Thyroid gland (tissue), 4 donors: ENCODE measurements at places on chromosomes 12 and 14. TPM values are rescaled to one million over a fixed set of nuclear protein-coding genes. Genes with fewer than 3 reads are reported as not detected.

- DNase-seq, result no peak
- H3K4me1 ChIP-seq, result peaks cover 23% of the 10 kb centered on the region
- no peak overlapping the region for H3K4me3 ChIP-seq
- no peaks in the 10 kb centered on the region for H3K27me3 ChIP-seq
- H3K36me3 ChIP-seq, result no peaks in the 10 kb centered on the region
Observed at GRCh38 chr14:70773182-70773862, 36.0 kb downstream of the MAP3K9 start.

- H3K27me3 ChIP-seq, result no peaks in the 10 kb centered on the region
- H3K27ac ChIP-seq, result no peak overlapping the region
- DNase-seq, result peak; percentile 19
- no peaks in the 10 kb centered on the region for H3K36me3 ChIP-seq
- H3K4me3 ChIP-seq, result no peak overlapping the region
Observed at GRCh38 chr12:102833687-102834441, 83.2 kb downstream of the PAH start.

DNA sequence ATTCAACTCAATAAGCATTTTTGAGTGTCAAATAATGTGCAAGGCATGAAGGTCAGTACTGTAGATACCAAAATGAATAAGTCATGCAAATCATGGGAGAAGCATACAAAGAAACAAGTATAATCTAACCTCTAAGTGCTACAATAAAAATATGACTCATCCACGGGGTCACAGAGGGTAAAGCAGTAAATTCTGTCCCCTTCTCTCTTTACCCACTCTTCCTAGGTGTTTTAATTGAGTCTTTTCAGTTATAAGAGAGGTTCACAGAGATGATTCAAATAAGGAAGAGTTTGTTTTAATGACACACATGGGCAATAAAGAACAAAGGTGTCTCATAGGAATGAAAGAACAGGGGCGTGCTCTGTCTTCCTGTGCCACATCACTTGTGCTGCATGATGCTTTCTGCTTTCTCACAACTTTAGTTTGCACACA lies 71.5 kb upstream of the DAAM1 start:
- H3K4me1 ChIP-seq, result no peaks in the 10 kb centered on the region
- no peaks in the 10 kb centered on the region for H3K27me3 ChIP-seq
- no peak overlapping the region for H3K27ac ChIP-seq

DNA sequence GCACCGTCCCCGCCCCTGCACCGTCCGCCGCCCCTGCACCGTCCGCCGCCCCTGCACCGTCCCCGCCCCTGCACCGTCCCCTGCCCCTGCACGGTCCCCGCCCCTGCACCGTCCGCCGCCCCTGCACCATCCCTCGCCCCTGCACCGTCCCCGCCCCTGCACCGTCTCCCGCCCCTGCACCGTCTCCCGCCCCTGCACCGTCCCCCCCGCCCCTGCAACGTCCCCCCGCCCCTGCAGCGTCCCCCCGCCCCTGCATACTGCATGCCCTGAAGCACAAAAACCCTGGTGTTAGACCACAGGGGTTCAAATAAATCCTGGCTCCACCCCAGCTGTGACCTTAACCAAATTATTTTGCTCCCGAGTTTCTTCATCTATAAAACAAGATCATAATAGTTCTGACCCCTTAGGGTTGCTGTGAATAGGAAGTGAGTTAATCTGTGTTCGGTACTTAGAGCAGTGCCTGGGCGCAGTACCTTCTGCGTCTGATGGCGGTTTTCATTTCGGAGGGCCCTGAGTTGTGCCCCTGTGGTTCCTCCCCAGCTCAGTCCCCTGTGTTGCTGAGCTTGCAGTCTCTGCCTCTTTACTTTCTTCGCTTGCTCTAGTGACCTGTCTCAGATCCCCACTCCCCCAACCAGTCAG lies 38.1 kb downstream of the ESRRB start:
- no peak overlapping the region for H3K27ac ChIP-seq
- no peak overlapping the region for H3K4me3 ChIP-seq
- H3K4me1 ChIP-seq, result no peaks in the 10 kb centered on the region
- DNase-seq, result no peak
- no peaks in the 10 kb centered on the region for H3K36me3 ChIP-seq

- H3K4me1 ChIP-seq, result peaks cover 23% of the 10 kb centered on the region
- H3K27me3 ChIP-seq, result no peaks in the 10 kb centered on the region
Observed at GRCh38 chr14:75577090-75577489, 1.3 kb upstream of the FLVCR2 start.

DNA sequence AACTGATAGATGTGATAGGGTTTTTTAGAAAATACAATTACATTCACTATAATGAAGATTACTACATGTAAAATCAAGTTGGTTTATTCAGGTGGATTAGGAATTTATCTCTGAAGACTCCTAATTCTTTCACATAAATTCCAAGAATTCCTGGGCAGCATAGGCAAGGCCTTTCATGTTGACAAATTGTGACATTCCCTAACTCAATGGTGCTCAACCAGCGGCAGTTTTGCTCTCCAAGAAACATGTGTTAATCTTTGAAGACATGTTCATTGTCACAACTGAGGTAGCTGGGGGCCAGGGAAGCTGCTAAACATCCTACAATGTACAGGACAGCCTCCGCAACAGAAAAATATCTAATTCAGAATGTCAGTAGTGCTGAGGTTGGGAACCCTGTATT lies 46.3 kb downstream of the PTPRQ start:
- H3K4me3 ChIP-seq, result no peak overlapping the region
- H3K27ac ChIP-seq, result no peak overlapping the region
- no peaks in the 10 kb centered on the region for H3K4me1 ChIP-seq
- DNase-seq, result no peak

GRCh38 chr14:95071649-95072280 lies 85.6 kb downstream of the DICER1 start:
- no peak overlapping the region for H3K4me3 ChIP-seq
- no peaks in the 10 kb centered on the region for H3K4me1 ChIP-seq

DNA sequence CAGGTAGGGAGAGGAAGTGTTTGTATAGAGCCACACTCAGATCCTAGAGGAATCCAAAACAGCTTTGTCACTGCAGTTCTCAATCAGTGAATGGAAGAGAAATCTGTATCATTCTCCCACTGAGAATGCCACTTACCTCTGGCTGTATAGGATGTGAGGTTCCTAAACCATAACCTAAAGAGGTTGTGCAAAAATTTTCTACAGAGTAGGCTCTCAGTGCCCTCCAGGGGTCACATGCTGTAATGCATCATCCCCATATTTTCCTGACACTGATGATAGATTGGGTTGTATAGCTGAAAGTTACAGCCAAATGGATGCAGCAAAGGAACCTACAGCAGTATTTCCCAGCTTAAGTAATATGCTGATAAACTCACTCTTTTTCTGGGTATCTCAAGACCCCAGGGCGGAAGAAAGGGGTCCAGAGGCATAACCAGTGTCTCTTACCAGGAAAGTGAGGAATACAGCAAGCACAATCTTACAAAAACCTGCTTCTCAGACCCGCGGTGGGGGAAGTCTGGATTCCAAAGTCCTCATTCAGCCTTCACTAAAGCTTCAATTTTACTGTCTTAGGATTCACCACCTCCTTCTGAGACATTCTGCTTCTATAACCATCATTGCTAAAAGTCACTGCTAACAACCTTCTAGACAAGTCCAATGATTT lies 3.8 kb downstream of the BCDIN3D start:
- no peak overlapping the region for H3K27ac ChIP-seq
- H3K4me1 ChIP-seq, result peaks cover 13% of the 10 kb centered on the region

DNA sequence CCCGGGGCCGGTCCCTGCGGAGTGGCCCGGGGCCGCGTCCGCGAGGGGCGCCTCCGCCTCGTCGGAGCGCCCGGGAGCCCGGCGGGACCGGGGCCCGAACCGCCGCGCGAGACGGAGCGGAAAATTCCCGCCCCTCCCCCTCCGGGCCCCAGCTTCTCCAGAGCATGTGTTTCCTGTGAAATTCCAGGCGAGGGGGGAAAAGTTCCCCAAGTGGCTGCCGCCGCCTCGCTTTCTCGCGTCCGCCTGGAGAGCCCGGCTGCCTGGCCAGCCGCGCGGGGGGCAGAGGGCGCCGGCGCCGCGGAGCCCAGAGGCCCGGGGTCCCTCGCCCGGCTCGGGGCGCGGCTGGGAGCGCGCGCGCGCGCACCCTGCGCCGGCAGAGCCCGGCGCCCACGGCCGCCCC lies 904 bp downstream of the CACNA1C start:
- H3K36me3 ChIP-seq, result no peaks in the 10 kb centered on the region
- H3K4me1 ChIP-seq, result no peaks in the 10 kb centered on the region
- no peak overlapping the region for H3K27ac ChIP-seq
- no peak for DNase-seq
- no peaks in the 10 kb centered on the region for H3K27me3 ChIP-seq

DNA sequence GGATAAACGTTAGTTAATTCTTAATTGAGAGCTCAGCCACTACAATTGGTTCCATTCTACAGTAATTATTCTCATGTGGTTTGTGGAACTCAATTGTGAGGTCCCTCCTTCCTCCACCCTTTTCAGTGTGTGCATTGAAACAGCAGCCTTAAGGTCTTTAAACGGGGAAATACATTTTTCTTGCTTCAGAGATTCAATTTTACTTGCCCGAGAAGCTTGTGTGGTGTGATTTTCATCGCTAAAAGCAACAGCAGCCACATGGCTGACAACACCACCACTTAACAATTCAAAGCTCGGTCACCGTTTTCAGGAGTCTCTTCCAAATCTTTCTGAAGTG lies 733 bp upstream of the PPFIBP1 start:
- DNase-seq, result no peak
- H3K4me3 ChIP-seq, result peak overlapping the region; percentile 1
- no peaks in the 10 kb centered on the region for H3K36me3 ChIP-seq
- peaks cover 7% of the 10 kb centered on the region for H3K4me1 ChIP-seq
- peak overlapping the region; percentile 97 for H3K27ac ChIP-seq
- H3K27me3 ChIP-seq, result no peaks in the 10 kb centered on the region

- no peak overlapping the region for H3K4me3 ChIP-seq
- no peak overlapping the region for H3K27ac ChIP-seq
- H3K36me3 ChIP-seq, result no peaks in the 10 kb centered on the region
- DNase-seq, result no peak
- H3K27me3 ChIP-seq, result no peaks in the 10 kb centered on the region
Observed at GRCh38 chr14:57918791-57919190, 52.9 kb upstream of the SLC35F4 start.

DNA sequence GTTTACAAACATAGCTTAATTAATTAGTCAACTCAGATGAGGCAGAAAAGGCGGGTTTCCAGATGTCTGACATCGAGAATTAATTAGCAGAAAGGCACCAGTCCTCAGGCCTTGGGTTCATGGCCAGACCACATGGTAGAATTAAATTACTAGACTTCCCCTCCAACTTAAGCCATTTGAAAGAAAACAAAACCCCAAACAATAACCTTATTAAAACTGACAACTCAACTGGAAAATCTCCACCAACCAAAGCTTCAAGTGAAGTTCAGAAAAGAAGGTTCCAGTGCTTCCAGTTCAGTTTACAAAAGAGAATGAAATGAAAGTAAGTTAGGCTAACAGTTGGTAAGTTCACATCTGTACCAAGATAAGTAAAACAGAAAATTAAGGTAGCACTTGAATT lies 349.5 kb downstream of the GRIN2B start:
- no peak overlapping the region for H3K27ac ChIP-seq
- no peaks in the 10 kb centered on the region for H3K36me3 ChIP-seq
- DNase-seq, result no peak
- H3K4me1 ChIP-seq, result no peaks in the 10 kb centered on the region

DNA sequence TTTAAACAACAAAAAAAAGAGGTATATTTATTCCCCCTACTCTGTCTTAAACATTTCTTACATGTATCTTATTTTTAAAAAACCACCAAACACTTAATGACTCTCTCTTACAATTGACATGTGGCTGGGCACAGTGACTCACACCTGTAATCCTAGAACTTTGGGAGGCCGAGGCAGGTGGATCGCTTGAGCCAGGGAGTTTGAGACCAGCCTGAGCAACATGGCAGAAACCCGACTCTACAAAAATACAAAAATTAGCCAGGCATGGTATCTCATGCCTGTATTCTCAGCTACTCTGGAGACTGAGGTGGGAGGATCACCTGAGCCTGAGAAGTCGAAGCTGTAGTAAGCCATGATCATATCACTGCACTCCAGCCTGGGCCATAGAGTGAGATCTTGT lies 16.0 kb downstream of the SLC41A2 start:
- no peaks in the 10 kb centered on the region for H3K4me1 ChIP-seq
- H3K4me3 ChIP-seq, result no peak overlapping the region
- no peak overlapping the region for H3K27ac ChIP-seq
- H3K27me3 ChIP-seq, result no peaks in the 10 kb centered on the region

- H3K27me3 ChIP-seq, result no peaks in the 10 kb centered on the region
- H3K27ac ChIP-seq, result no peak overlapping the region
- no peak overlapping the region for H3K4me3 ChIP-seq
- DNase-seq, result no peak
- no peaks in the 10 kb centered on the region for H3K4me1 ChIP-seq
- no peaks in the 10 kb centered on the region for H3K36me3 ChIP-seq
Observed at GRCh38 chr12:93657071-93657470, 20.1 kb upstream of the CRADD start.

DNA sequence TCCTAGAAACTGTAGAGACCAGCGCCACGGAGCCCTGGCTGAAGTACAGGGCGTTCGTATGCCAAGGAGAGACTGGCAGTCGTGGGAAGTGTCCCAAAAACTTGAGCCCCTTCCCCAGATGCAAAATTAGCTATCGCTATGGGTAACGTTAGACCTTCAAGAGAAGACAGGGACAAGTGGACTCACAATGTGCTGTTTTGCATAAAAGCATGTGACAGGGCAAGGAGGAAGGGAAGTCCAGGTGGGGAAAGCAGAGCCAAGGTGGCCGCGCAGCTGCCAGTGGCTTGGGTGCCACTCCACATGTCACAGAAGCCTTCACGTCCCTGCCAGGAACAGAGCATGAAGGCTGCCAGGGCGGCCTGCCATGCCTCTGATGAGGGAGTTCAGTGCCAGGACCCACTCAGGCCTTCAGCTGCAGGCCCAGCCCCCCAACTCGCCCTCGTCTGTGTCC lies 61.2 kb upstream of the DYNC1H1 start:
- H3K4me1 ChIP-seq, result no peaks in the 10 kb centered on the region
- no peak overlapping the region for H3K4me3 ChIP-seq
- H3K36me3 ChIP-seq, result peaks cover 67% of the 10 kb centered on the region

ATF1 gene
- 27.3 TPM for total RNA-seq

LRTM2 gene
- not detected for total RNA-seq

AKAP6 gene
- total RNA-seq, result 13.4 TPM

FAM234B gene
- total RNA-seq, result 20.6 TPM

SLC2A13 gene
- total RNA-seq, result 10.1 TPM

CMA1 gene
- total RNA-seq, result not detected

ZBTB42 gene
- 18.8 TPM for total RNA-seq

CLEC4D gene
- total RNA-seq, result not detected

PSMC6 gene
- total RNA-seq, result 143 TPM
